ENCODE measurements at places on chromosomes 7 and 10.

DNA sequence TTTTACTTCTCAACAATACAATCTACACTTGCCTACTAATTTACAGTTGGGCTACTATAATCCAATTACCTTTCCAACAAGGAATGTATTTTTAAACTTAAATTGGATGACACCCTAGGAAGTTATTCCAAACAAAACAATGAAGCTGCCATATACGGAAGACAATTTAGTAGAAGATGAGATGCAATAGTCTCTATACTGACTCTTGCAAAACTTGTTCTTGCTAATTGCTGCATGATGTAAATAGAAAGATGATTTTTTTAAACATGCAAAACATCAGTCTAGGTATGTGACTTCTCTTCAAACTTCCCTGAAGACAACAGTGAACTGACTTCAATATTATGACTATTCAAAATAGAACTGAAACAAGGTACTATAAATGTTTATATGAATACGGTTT lies 17.6 kb downstream of the NT5C3A start:
- DNase-seq: no peak

GRCh38 chr10:110317866-110318850 lies 13.4 kb upstream of the SMNDC1 start:
- DNase-seq: no peak

- no peak for DNase-seq
Measured at GRCh38 chr10:68023292-68023691, 51.8 kb downstream of the HERC4 start.

- peak; percentile 45 for DNase-seq
Measured at GRCh38 chr10:117218654-117219053, 21.4 kb downstream of the KCNK18 start.

- no peak for DNase-seq
Measured at GRCh38 chr10:78386509-78386908, 352.8 kb downstream of the RPS24 start.

GRCh38 chr10:108327706-108328105 lies 1163.2 kb upstream of the SORCS1 start:
- no peak for DNase-seq

DNA sequence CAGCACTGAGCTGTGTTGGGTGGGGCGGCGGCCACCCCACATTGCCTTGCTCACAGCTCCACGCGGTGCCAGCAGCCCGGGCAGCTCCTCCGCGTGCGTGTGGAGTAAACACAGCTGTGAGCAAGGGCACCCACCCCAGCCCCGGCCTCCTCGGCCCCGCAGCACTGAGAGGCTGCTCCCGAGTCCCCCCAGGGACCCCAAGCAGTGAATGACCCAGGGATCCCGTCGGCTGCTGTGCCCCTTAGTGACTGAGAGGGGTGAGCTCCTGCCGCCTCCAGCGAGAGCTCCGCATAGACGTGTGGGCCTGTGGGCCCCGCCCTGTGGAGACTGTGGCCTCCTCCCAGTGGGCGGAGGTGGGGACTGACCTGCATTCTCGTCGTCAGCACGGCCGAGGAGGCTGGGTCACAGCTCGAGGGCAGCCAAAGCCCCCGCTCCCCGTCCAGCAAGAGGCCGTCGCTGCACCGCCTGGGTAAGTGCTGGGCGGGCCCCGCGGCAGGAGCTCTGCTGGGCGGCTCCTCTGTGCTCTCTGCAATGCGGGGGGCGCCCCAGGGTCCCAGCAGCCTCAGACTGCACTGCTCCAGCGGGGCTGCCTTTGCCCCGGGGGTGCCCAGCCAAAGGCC lies 29.9 kb upstream of the UTF1 start:
- DNase-seq: peak; percentile 27

Measured in neural progenitor cell (in vitro differentiated cells).